ENCODE measurements at places on chromosomes 4 and X.

DNA sequence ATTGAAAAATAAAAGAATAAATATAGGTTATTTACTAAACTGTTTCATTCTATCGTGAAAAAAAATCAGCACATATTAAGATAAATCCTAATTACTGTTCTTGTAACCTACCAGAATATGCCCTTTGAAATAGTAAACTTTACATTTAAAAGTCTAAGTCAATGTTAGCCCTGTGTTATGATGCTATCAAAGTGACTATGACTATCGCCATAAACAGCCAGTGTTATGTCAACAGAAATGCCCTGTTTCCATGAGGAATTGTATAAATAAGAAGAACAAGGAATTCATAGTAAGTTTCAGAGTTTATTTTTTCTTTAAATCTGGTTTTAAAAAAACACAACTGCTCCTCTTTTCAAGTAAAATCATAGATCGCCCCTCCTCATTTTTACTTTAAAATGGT is 11.4 kb downstream of the NR3C2 start:
- DNase-seq, result no peak

GRCh38 chr4:13190093-13190721 is 293.9 kb downstream of the RAB28 start:
- DNase-seq, result no peak

DNA sequence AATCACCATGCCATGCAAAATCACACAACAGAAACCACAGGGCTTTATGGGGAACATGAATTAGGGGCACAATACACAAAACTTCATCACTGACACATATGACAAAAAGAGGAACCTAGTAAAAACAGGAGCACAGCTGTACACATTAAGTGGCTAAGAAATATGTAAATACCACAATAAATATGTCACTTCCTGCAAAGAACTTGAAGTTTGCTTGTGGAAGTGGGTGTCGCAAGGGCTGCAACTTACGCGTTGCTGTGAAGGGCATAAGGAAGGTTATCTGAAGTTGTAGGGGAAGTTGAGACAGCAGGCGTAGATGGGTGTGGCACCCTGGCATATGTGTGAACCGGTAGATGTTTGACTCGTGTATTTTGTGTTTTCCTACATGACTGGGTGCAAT is 42.4 kb downstream of the CLCN4 start:
- no peak for DNase-seq

DNA sequence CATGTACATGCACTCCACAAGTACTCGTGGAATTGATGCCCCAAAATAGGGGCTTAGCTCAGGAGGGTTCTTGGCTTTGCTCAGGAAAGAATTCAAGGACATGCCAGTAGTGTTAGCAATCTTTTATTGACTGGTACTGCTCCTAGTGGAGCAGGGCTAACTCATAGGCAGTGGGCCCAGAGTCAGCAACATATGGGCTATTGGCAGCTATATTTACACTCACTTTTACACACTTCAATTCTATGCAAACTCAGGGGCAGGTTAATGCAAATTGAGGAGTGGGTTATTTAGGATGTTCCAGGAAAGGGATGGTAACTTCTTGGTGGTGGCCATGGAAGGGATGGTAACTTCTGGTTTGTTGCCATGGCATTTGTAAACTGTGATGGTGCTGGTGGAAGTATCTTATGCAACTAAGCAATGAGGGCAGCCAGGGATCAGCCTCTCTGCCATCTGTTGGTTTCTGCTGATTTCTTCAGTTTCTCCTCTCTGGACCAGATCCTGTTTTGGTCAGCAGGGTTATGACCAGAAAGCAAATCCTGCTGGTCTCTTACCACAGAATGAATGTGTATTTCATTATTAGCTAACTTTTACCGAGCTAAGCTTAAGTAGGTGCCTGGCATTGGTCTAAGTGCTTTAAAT is 69.2 kb upstream of the FAT1 start:
- DNase-seq, result no peak

DNA sequence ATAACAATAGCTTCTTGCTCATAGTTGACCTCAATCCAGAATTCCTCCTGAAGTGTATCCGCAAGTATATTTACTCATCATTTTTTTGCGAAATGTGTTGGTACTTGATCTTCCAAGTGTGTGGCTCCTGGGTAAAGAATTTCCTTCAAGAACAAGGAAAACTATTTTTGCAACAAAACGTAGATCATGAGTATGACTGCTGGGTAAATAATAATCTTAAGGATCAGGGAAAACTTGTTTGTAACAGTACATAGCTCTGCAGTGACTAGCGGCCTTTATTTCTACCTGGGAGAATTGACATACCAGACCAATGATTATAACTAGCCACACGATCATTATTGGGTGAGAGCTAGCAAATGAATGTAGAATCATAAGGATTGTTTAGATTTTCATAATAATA is 1311.7 kb downstream of the ARAP2 start:
- DNase-seq, result no peak

- no peak for DNase-seq
These were observed 45.9 kb upstream of the NEIL3 start for GRCh38 chr4:177263818-177264217.

DNA sequence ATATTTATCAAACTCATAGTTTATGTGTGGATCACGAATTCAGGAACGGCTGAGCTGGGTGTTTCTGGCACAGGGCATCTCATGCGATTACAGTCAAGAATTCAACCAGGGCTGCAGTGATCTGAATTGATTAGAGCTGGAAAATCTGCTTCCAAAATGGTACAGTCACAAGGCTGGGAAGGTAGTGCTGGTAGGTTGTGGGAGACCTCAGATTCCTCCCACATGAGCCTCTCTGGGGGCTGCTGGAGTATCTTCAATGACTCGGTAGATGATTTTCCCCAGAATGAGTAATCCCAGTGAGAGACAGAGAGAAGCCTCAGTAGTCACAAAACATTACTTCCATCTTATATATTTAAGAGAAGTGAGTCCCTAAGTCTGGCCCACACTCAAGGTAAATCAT is 36.2 kb upstream of the PRDX4 start:
- DNase-seq, result no peak

DNA sequence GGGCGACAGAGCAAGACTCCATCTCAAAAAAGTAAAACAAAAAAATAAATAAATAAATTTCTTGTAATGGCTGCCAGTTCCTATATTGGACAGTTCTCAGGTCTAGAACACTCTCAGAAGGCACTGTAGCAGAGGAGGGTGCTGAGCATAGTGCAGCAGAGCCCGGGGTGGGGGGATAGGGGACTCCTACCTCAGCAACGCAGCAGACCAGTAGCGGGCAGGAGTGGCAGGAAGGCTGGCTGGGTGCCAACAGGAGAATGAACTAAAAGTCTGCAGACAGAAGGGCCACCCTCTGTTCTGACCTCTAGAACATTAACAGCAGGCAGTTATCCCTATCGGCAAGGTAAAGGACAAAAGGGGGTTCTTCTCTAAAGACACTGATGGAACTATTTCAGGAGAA is 20.2 kb downstream of the PDK3 start:
- DNase-seq, result no peak

DNA sequence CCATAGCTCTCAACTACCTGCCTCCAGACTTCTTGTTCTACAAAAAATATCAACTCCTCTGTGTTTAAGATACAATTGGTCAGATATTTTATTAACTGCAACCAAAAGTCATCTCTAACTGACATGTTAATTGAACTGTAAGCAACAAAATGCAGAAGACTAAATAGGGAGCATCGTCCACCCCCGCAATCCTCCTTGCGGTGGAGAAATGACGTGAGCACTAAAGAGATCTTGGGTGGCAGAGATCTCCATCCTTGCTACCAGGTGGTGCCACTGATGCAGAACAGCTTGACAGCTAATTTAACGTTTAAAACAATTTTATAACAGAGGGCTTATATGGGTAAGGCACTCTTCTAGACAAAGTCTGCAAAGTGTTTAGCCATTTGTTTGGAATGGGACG is 164.4 kb upstream of the FTHL17 start:
- DNase-seq, result no peak

- no peak for DNase-seq
These were observed 1.4 kb upstream of the PRICKLE3 start for GRCh38 chrX:49187526-49187925.
